ENCODE measurements at places on chromosomes 4 and X.

- no peak for DNase-seq
Measured at GRCh38 chr4:6955261-6955911, 45.8 kb downstream of the TBC1D14 start.

DNA sequence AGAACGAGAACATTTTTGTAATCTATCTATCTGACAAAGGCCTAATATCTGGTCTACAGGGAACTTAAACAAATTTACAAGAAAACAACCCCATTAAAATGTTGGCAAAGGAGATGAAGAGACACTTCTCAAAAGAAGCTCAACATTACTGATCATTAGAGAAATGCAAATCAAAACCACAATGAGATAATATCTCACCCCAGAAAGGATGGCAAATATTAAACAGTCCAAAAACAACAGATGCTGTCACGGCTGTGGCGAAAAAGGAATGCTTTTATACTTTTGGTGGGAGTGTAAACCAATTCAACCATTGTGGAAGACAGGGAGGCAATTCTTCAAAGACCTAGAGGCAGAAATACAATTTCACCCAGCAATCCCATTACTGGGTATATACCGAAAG, 2284.8 kb downstream of the ARAP2 start:
- DNase-seq = no peak

GRCh38 chr4:78343682-78344081, 207.9 kb upstream of the ANXA3 start:
- no peak for DNase-seq

- no peak for DNase-seq
Measured at GRCh38 chrX:115259238-115259875, 25.5 kb upstream of the LRCH2 start.

- DNase-seq = no peak
Measured at GRCh38 chr4:69640289-69640688, 847 bp upstream of the UGT2A2 start.

GRCh38 chrX:120791013-120791643, 84.5 kb downstream of the CT47B1 start:
- no peak for DNase-seq

GRCh38 chr4:83646538-83647239, 110.8 kb downstream of the GPAT3 start:
- DNase-seq = no peak

GRCh38 chr4:20288047-20288650, 36.4 kb downstream of the SLIT2 start:
- DNase-seq = no peak

DNA sequence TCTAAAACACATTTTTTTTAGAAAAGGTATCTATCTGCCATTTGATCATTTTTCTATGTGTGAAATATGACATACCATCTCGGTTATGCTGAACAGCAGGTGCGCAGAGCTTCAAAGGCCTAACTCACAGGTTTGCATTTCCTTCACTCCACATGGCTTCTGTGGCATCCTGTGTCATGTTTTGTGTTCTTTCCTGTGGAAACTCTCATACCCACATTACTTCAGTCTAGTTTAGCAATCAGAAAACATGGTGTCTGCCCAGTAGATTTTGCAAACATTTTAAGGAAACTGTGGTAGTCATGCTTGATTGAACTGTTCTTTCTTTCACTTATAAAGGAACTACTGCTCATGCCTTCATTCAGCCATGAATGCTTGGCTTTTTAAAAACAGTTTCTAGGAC, 11.3 kb upstream of the ARAP2 start:
- DNase-seq = peak; percentile 76

- no peak for DNase-seq
Measured at GRCh38 chr4:92045718-92046117, 258.0 kb upstream of the GRID2 start.

DNA sequence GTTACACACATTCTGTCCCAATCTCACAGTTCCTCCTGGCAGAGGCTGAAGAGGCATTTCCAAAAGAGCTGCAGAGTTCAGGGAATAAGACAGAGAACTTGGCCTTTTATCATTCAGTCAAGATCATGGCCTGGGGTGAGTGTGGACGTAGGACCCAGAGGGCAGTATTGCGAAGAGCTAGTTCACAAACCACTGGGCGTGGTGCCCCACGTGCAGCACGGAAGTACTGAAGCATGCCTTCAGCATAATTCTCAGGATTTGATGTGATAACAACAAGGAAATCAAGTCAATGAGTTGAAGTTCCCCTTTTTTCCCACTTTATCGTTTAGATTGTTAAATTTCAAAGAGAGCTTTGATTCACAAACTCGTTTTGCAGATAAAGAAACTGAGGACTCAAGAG, 117.7 kb downstream of the RELL1 start:
- no peak for DNase-seq

- DNase-seq = no peak
Measured at GRCh38 chr4:125392694-125393093, 77.9 kb downstream of the FAT4 start.

- DNase-seq = no peak
Measured at GRCh38 chr4:163148466-163149336, 18.0 kb downstream of the NAF1 start.

DNA sequence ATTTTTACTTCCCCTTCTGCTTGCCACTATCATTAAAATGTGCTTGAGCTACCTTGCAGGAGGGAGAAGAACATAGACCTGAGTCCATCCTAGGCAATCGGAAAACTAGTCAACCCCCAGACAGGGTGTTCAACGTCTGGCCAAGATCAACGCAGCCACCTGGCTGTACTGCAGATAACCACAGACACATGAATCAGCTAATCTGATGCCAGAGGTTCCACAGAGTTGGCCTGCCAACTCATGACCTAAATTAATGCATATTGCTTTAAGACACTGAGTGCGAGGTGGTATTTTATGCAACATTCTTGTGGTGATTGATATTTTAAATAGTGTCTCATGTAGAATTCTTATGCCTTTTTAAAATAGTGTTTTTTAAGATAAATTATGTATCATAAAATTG, 1283.8 kb upstream of the PABPC4L start:
- no peak for DNase-seq

GRCh38 chr4:154049457-154050181, 260.7 kb upstream of the SFRP2 start:
- DNase-seq = no peak

All from CD4-positive, alpha-beta T cell treated with Interleukin-6 for 4 hours (primary cell).